ENCODE measurements at places on chromosomes 4 and X. TPM values are rescaled to one million over a fixed set of nuclear protein-coding genes. Genes with fewer than 3 reads are reported as not detected.

Gene SSX3
- total RNA-seq = not detected

Gene ETDA
- not detected for total RNA-seq

Gene SLC6A14
- not detected for total RNA-seq

Gene CCNA2
- 46.3 TPM for total RNA-seq

Gene SRPX
- total RNA-seq = 6.1 TPM

Gene ABLIM2
- 1.7 TPM for total RNA-seq

Gene CT45A10
- total RNA-seq = 0.38 TPM

Gene HTN1
- total RNA-seq = not detected

Gene GNRHR
- total RNA-seq = not detected

Gene TCEANC
- 0.63 TPM for total RNA-seq

Gene NPNT
- total RNA-seq = 0.22 TPM

Gene AMBN
- total RNA-seq = not detected
